ENCODE measurements at places on chromosomes 13 and 19.

DNA sequence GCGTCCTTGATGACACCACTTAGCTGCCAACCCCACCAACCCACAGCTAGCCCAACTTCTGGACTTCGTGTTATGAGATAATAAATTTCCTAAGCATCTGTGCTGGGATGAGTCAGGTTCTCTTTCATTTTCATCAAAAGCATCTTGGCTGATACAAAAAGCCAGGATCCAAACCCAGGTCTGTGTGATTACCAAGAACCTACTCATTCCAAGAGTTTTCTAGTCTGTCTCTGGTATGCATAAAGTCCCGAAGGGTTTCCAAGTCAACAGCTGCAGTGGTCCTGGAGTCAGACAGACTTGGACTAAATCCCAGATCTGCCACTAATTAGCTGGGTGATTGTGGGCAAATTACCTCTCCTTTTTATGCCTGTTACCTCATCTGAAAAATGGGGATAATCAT is 55.5 kb upstream of the SERP2 start:
- DNase-seq, result no peak

DNA sequence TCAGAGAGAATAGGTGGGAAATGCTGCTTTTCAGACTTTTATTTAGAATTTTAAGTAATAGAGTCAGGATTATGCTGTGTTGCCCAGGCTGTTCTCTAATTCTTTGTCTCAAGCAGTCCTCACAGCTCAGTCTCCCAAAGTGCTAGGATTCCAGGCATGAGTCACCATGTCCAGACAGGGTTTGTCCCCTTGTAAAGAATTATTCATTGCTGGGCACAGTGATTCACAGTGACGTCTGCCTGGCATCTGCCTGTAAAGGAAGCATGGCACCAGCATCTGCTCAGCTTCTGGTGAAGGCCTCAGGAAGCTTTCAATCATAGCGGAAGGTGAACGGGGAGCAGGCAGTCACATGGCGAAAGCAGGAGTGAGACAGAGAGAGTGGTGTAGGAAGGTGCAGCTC is 17.7 kb downstream of the ZNF763 start:
- DNase-seq, result no peak

GRCh38 chr13:30819136-30819888 is 84.0 kb downstream of the ALOX5AP start:
- no peak for DNase-seq

DNA sequence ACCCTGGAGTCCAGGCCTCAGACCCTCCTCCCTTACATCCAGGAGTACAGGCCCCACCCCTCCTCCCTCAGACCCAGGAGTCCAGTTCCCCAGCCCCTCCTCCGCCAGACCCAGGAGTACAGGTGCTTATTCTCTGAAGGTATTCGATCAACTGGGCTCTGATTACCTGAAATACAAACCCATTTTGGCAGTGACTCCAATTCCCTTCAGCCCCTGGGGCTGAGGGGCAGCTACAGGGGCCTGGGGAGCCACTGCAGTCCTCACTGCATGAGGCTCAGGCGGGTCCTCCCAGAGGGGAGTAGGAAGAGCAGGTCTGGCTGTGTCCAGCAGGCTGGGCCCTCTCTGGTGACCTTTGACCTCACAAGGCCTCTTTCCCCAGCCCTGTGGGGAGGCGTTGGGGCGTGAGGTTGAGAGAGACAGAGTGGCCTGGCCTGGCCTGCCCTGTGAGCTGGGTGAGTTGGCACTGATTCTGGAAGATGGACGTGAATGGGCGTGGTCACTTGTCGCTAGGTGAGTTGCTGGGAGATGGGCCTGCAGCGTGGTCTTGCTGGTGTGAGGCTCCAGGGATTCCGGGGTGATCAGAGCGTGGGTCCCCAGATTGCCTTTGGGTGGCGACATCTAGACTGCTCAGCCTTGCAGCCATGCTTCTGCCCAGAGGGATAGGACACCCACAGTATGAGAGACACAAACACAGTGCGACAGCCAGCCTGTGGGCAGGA is 3.1 kb downstream of the BCAT2 start:
- DNase-seq, result no peak

DNA sequence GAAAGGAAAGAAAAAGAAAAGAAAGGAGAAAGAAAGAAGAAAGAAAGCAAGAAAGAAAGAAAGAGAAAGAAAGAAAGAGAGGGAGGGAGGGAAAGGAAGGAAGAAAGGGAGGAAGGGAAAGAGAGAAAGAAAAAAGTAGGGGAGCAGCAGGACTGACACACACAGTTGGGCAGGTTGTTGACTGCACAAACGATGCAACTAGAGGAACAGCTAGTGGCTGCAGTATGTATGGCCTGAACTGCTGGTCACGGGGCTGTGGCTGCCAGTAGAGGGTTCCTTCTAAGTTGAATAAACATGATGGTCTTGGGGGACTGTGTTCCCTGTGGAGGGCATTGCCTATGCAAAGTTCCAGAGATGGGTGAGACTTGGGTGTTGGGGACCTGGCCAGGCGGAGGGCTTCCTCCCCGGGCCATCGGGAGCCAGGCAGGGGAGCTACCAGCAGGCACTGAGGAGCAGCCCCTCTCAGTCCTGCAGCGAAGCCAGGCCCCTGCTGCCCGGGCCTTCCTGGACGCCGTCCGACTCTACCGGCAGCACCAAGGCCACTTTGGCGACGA is 16.7 kb upstream of the COLGALT1 start:
- no peak for DNase-seq
